ENCODE measurements at places on chromosomes 5 and 9. TPM values are rescaled to one million over a fixed set of nuclear protein-coding genes. Genes with fewer than 3 reads are reported as not detected.

DNA sequence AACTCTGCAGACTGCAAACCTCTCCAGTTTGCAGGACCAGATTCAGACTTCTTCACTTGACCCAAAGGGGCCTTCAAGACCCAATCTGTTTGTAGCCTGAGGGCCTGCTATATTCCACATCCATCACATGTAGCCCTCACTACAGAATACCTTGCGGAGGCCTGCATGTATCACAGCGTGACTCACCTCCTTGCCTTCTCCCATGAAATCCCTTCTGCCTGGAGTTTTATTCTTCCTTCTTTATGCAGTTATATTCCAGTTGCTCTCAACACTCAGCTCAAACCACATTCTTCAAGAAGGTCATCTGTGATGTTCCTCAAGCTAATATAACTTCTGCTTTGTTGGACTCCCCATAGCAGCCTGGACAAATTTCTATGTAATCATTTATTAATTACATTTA is 198.5 kb upstream of the PTGER4 start:
- no peak for DNase-seq

The ZDHHC11B gene
- total RNA-seq = 0.74 TPM

- DNase-seq = no peak
These were observed 215.1 kb upstream of the RFX3 start for GRCh38 chr9:3740690-3741419.

- no peak for DNase-seq
These were observed 4.3 kb downstream of the B4GALT1 start for GRCh38 chr9:33162721-33163311.

The SPINK6 gene
- total RNA-seq = not detected

- DNase-seq = no peak
These were observed 439.5 kb downstream of the GADD45G start for GRCh38 chr9:90044263-90044662.

The CD274 gene
- 0.29 TPM for total RNA-seq

DNA sequence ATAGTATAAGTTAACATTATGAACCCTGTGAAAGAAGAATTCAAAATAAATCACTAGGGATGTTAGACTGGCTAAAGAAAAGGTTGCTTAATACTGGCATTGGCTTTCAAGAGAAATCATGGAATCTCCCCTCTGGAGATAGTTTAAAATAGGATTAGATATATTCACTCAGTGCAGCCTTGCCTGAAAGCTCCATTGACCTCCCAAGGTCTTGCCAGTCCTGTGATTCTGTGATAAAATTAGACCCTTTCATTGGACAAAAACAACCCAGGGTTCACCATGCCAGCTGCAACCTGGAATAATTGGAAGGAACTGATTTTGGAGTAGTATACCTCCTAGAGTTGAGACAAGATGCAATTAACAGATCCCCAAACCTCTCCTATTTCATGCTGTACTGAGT is 588.1 kb upstream of the MEF2C start:
- DNase-seq = no peak

GRCh38 chr5:120108586-120109248 is 355.4 kb upstream of the PRR16 start:
- no peak for DNase-seq

The OR1Q1 gene
- not detected for total RNA-seq

All from mesothelial cell of epicardium (in vitro differentiated cells).